ENCODE measurements at places on chromosomes 16 and 17.

- no peak for DNase-seq
Observed at GRCh38 chr17:77888242-77889134, 70.0 kb upstream of the TNRC6C start.

- no peak for DNase-seq
Observed at GRCh38 chr17:15409721-15410250, 57.6 kb downstream of the CDRT4 start.

DNA sequence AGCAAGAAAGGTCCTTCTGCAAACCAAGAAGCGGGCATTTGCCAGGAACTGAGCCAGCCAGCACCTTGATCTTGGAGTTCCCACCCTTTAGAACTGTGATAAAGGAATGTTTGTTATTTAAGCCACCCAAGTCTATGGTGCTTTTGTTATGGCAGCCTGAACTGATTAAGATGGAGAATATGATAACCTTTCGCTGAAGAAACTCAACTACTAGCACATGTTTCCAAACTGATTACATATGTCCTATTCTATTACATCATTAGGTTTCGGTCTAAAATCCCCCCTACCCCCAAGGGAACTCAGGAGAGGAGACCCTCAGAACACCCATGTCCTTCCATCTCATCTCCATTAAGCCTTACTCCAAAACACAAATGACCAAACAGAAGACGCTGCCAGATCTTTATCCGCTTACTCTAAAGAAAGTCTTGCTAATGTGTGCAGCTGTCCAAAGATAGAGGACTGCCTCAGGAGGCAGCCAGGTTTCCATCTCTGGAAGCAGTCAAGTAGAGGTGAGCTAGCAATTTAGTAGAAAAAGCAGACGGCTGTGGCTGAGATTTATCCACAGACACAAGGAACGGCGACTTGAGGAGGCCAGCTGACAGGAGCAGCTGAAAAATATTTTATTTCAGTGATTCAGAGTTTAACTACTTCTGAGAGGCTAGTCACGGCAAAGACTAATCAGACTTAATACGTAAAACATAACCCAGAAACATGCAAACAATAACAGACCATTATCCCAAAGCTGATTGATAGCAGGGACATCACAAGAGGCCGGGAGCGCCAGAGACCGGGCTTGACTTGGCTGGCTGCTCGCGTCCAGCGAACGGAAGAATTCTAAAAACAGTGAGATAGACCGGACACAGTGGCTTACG lies 611.4 kb upstream of the CDH5 start:
- no peak for DNase-seq

DNA sequence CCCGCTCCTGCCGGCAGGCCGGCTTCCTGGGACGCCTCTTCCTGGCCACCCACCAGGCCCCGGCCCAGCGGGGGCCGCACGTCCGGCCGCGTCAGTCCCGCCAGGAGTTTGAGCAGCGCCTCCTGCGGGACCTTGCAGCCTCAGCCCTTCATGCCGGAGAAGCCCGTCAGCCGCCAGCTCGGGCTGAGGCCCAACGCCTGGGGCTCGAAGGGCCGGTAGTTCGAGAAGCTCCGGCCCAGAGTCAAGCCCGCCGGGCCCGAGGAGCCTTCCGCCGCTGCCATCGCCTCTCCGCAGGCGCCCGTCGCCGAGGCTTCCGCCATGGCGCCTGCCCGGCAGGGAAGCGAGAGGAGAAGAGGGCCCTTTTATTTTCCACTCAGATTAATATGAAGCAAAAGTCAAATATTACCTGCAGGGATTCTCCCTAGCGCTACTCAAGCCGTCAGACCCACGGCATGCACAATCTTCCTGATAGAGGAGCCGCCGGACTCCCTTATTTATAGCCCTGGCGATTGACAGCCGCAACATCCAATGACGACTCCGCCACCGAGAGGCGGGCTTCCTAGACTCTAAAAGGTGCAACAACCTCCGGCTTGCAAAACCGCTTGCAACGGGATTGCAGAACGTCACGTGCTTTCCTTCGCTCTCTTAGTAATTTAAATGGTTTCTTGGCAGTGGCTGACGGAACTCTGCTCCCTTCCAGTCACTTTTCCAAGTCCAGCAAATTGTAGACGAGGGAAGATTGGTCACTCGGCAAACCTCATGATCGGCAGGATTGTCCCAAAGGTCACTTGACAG lies at the start of gene SEPHS2:
TSS of gene SEPHS2 (minus strand) at position 467 of the 795 bp plus-strand sequence. CDS start at position 320, 147 bp downstream.
- DNase-seq: peak; percentile 99

DNA sequence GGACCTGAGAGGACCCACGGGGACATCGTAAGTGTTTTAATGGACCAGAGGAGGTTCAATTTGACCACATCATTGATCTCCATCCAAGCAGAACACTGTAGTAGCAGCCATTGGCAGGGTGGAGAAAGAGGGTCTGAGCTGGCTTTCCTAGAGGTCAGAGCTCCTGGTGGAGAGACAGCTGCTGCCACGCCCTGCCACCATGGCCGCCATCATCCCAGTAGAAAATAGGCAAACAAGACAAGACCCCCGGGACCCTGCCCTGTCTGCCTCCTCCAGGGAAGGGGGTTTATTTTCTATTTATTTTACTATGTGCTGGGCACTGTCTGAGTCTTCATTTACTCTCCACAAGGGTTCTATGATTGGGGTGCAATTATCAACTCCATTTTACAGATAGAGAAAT lies 11.4 kb upstream of the ITGA3 start:
- DNase-seq: no peak

Data from NCI-H345 (cell line).